ENCODE measurements at places on chromosomes 6 and 20.

DNA sequence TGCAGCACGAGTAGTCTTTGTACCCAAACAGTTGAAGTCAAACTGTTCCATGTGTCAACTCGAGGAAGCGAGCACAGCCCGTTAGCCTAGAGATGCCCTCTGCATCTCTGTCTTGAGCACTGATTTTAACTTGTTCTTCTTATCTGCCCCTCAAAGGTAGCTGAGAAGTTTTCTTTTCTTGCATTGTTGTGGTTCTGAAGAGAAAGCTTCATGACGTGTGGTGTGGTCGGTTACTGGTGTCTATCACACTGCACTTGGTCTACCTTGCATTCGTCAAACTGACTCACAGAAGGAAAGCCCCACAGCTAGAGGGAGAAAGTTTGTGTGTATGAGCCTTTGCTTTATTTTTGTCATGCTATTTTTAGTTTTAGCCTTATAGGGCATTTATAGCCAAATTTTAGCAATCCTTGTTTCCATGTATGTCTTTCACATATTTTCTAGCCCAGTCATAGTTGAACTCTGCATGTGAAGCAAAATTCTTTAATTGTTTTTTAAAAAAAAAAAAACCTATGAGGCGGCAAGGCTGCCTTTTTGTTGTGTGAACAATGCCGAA, 115.1 kb downstream of the JAG1 start:
- no peak for DNase-seq

GRCh38 chr6:23441808-23442461, 684.1 kb upstream of the NRSN1 start:
- no peak for DNase-seq

- DNase-seq: no peak
These were observed 10.2 kb downstream of the FAM135A start for GRCh38 chr6:70423189-70424134.

- DNase-seq: no peak
These were observed 29.2 kb downstream of the SGK1 start for GRCh38 chr6:134288538-134289203.

- no peak for DNase-seq
These were observed 6.4 kb upstream of the TBXT start for GRCh38 chr6:166174031-166174430.

DNA sequence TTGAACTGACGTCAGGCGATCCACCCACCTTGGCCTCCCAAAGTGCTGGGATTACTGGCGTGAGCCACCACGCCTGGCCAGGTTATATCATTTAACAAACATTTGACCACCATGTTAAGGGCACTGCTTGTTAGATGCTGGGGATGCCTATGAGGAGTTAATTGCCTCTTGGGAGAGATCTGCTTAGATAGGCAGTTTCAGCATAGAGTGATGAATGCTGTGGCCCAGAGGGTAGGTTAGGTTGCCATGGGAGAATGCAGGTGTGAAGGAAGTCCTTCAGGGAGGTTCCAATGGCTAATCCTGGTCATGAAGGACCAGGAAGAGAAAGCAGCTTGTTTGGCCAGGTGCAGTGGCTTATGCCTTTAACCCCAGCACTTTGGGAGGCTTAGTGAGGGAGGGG, 17.0 kb downstream of the PHF20 start:
- DNase-seq: no peak

DNA sequence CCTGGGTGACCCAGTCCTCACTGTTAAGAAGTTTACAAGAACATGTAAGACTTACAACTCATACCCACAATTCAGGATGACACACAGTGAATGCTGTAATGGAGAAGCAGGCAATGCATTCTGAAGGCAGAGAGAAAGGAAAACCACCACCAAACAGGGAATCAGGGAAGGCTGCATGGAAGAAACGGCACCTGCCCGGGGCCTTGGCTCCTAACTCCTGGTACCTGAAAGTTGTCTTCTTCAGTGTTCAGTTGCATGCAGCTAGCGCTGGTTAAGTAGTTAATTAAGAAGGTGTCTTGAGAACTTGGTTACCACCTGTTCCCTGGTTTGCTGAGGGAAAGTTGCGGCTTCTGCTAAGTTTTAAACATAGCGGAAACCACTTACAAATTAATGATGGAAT, 57.2 kb downstream of the GPR6 start:
- DNase-seq: no peak

GRCh38 chr6:84346372-84346771, 118.9 kb upstream of the CEP162 start:
- no peak for DNase-seq

DNA sequence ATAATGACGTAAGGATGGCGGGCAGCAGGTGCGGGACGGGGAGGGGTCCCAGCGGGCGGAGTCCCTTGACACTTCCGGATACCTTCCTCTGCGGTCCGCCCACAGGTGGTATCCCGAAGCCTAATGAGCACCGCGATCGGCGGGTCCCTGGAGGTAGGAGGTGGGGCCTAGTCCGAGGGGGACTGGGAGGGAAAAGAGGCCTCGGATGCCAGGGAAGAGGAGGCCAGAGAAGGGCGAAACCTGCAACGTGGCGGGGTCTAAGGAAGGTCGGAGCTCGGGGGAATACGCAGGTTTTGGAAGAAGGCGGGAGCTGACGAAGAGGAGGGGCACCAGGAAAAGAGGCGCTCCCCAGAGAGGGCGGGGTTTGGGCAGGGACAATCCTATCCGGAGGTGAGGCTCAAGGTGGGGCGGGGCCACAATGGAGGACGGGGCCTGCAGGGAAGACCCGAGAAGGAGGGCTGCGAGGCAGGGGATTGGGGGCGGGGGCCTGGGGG, 3.7 kb downstream of the PRSS16 start:
- peak; percentile 53 for DNase-seq

DNA sequence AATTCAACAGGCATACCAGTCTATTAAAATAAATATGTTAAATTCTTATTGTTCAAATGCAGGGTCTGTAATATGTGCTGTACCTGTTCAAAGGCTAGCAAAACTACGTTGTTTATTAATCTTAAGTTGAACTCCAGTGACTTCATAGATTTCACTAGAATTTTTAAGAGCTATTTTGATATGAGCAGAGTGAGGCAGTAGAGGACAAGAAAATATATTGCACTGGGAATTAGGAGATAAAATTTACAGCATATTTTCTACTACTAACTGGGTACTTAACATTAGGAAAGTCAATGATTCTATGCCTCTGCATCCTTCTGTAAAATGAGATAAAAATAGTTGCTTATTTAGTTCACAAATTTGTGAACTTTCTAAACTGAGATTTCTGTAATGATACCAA, 162.2 kb upstream of the BMP5 start:
- no peak for DNase-seq

GRCh38 chr6:35302604-35303241, 5.1 kb downstream of the DEF6 start:
- peak; percentile 81 for DNase-seq

- DNase-seq: no peak
These were observed 232.6 kb upstream of the CDYL start for GRCh38 chr6:4543596-4543995.

DNA sequence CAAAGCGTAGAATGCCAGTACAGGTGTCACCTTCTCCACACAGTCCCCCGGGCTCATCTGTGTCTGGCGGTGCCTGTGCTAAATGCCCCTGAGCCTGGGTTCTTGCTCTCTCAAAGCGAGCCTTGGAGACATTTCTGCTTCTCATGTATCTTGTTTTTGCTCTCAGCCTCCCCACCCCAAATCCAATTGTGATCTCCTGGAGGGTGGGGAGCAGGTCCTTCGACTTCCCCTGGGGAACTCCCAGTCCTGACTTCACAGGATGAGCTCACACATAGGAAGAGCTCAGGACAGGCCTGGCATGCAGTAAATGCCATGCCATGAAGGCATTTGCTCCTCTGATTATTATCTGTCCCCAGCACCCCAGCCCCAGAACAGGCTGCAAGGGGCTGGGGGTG, 58.1 kb downstream of the NOL4L start:
- no peak for DNase-seq

DNA sequence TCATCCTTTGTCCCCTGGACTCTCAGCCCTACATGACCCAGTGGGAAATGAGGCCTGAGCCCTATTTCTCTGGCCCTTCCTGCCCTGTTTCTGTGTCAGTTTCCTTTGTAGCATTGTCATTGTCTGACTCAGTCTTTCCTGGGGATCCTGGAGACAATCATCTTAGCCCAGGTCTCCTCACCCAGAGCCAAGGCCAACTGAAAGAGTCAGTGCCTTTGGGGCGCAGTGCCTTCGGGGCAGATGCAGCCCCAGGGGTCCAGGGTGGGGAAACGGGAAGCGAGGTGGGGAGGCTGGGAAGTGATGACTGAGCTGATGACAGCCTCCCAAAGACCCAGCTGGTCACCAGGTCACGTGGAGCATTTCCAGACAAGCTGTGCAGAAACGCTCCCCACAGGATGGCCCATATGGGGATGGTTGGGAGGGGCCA, 93.3 kb upstream of the SULF2 start:
- no peak for DNase-seq

DNA sequence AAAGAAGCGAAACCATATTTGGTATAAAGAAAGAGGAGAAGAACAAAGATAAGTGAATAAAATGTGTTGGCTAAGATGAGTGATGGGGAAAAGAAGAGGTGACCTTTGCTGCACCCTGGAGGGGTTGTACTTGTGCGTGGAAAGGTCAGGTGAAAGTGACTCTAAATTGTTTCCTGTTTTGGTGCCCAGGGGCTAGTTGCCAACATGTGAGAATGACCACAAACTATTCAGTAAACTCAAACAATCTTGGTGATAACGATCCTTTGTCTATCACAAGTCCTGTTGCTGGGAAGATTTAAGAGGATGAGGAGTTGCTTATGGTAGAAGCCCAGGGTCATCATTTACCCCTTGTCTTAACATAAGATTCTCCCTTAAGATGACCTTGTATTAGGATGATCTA, 57.9 kb downstream of the ADGRF5 start:
- no peak for DNase-seq

DNA sequence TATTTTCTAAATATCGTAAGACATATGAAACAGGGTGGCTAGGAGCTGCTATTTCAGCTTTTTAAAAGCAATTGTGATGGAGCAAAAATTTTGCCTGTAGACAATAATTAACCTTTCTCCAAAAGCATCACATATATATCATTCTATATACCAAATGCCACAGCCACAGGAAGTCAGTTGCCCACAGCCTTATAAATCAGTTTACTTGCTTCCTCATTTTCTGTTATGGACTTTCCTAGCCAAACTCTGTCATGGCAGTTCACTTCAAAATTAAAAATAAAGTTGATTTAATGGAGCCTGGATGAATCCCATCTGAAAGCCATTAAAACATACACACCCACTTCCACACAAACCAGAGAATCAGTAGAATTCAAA, 93.4 kb upstream of the NHSL1 start:
- no peak for DNase-seq

Measured in CD8-positive, alpha-beta memory T cell (primary cell).